ENCODE measurements at places on chromosomes 6 and 20. TPM values are rescaled to one million over a fixed set of nuclear protein-coding genes. Genes with fewer than 3 reads are reported as not detected.
A peak's percentile ranks its signal among the peaks of the same experiment; 100 is the strongest.

GRCh38 chr6:144879436-144879835 is 594.3 kb downstream of the UTRN start:
- H3K4me1 ChIP-seq = peaks cover 3% of the 10 kb centered on the region
- no peak overlapping the region for H3K27ac ChIP-seq
- H3K4me3 ChIP-seq = no peak overlapping the region

DNA sequence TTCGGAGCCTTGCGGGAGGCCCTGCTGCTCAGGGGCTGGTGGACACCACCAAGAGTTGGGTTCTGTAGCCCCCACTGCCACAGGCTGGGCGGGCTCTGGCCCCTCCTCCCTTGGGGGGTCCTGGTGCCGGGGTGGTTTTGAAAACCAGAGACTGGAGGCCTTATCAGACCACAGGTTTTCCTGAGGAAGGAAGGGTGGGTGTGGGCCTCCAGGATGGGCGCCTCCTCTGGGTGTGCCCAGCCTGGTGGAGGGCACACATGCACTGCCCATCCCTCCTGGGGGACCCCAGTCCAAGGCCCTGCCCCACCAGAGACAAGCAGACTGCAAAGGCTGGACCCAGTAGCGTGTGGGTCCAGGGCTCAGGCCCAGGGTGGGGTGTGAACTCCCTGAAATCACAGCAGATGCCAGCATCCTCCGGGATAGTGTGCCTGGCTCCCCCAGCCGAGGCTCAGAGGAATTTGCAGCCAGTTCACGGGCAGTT is 13.5 kb upstream of the ZBTB46 start:
- H3K4me3 ChIP-seq = no peak overlapping the region
- peak; percentile 75 for DNase-seq
- no peak overlapping the region for H3K27ac ChIP-seq
- H3K4me1 ChIP-seq = peaks cover 3% of the 10 kb centered on the region
- peaks cover 17% of the 10 kb centered on the region for H3K27me3 ChIP-seq
- no peaks in the 10 kb centered on the region for H3K36me3 ChIP-seq

DNA sequence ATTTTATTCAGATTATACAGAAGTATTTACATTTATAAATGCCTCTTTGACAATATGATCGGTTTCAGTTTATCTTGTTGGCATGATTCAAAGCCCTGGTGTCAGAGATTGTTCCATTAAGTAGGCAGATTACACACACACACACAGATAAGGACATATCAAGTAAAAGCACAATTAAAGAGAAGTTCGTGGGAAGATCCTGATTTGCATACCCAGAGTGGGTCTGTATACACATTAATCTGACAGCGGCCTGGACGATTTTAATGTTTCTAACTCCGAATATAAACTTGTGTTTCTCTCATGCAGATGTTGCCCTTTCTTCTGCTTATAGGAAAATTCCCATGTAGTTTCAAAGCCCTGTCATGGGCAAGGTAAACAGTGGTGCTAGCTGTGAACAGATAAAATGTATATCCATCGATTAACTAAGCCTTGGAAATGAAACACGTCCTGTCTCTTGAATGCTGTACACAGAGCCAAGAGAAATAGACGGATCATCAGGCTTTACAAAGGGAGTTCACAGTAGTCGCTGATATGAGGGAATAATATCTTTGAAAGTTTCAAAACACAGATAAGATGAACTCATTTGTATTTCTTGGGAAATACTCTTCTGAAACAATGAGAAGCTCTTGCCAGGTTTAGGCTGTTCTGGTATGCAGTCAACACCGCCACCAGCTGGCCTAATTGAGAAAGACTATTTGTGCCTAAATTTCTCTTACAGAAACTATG is 108.2 kb upstream of the GMDS start:
- peak; percentile 78 for DNase-seq
- H3K27ac ChIP-seq = peak overlapping the region; percentile 67
- H3K27me3 ChIP-seq = no peaks in the 10 kb centered on the region

GRCh38 chr6:107877968-107878367 is 53.9 kb upstream of the SCML4 start:
- H3K4me3 ChIP-seq = no peak overlapping the region
- no peaks in the 10 kb centered on the region for H3K27me3 ChIP-seq
- peaks cover 42% of the 10 kb centered on the region for H3K36me3 ChIP-seq
- DNase-seq = no peak

DNA sequence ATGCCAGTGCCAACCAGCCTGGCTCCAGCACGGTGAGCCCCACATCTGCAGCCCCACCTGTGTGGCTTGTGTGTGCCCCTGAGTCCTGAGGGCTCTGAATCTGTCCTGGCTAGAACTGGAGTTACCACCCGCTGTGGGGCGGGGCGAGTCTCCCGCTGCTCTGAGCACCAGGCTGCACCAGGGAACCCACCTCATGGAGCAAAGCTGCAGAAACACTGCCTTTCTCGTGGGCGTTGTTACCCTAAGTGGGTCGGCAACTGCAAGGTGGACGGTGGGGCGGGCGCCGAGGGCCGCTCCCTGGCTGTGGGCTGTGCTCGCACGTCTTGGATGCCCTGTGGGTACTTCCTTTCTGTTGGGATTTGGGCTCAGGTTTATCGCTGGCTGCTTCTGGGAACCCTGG is 12.7 kb upstream of the ZBTB46 start:
- H3K4me3 ChIP-seq = no peak overlapping the region
- DNase-seq = no peak
- H3K36me3 ChIP-seq = no peaks in the 10 kb centered on the region
- H3K27ac ChIP-seq = no peak overlapping the region
- H3K4me1 ChIP-seq = peaks cover 3% of the 10 kb centered on the region

GRCh38 chr20:24321973-24322372 is 147.5 kb upstream of the SYNDIG1 start:
- H3K4me3 ChIP-seq = no peak overlapping the region
- H3K4me1 ChIP-seq = no peaks in the 10 kb centered on the region
- DNase-seq = no peak
- no peaks in the 10 kb centered on the region for H3K36me3 ChIP-seq
- no peak overlapping the region for H3K27ac ChIP-seq

- H3K27ac ChIP-seq = no peak overlapping the region
- peaks cover 25% of the 10 kb centered on the region for H3K4me1 ChIP-seq
- H3K4me3 ChIP-seq = no peak overlapping the region
- no peak for DNase-seq
- H3K36me3 ChIP-seq = no peaks in the 10 kb centered on the region
- H3K27me3 ChIP-seq = no peaks in the 10 kb centered on the region
Observed at GRCh38 chr20:38119446-38119845, 45.6 kb downstream of the TGM2 start.

GRCh38 chr20:57928181-57928967 is 218.6 kb upstream of the PMEPA1 start:
- H3K4me1 ChIP-seq = peaks cover 8% of the 10 kb centered on the region
- peak; percentile 90 for DNase-seq
- no peaks in the 10 kb centered on the region for H3K27me3 ChIP-seq
- no peak overlapping the region for H3K27ac ChIP-seq
- H3K4me3 ChIP-seq = no peak overlapping the region

GRCh38 chr20:19840111-19840710 is 82.2 kb downstream of the RIN2 start:
- H3K36me3 ChIP-seq = no peaks in the 10 kb centered on the region
- DNase-seq = no peak
- no peak overlapping the region for H3K4me3 ChIP-seq
- no peaks in the 10 kb centered on the region for H3K27me3 ChIP-seq
- H3K4me1 ChIP-seq = no peaks in the 10 kb centered on the region

DNA sequence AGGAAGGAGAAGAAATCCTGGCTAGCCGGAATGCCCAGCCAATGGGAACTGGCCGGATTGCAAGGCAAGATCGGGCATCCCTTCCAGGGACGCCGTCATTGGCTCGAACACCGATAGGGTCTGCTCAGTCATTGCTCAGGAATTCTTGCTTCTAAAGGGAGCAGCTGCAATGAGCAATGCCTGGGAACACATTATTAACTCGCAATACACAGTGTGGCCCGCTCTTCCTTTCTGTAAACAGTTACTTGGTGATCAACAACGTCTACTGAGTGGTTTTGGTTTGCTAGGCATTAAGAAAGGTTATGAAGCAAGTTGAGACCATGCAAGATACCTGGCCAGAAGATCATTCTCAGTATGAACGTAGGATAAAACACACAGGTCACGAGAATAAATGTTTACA is 165.4 kb upstream of the CITED2 start:
- peaks cover 24% of the 10 kb centered on the region for H3K4me1 ChIP-seq
- DNase-seq = peak; percentile 85
- H3K4me3 ChIP-seq = peak overlapping the region; percentile 18
- no peaks in the 10 kb centered on the region for H3K27me3 ChIP-seq
- H3K27ac ChIP-seq = peak overlapping the region; percentile 89

GRCh38 chr6:38676236-38676973 is 26.5 kb downstream of the GLO1 start:
- H3K27me3 ChIP-seq = no peaks in the 10 kb centered on the region
- no peaks in the 10 kb centered on the region for H3K4me1 ChIP-seq
- H3K36me3 ChIP-seq = peaks cover 27% of the 10 kb centered on the region
- no peak overlapping the region for H3K4me3 ChIP-seq
- H3K27ac ChIP-seq = no peak overlapping the region

- no peak overlapping the region for H3K27ac ChIP-seq
- H3K27me3 ChIP-seq = no peaks in the 10 kb centered on the region
- DNase-seq = no peak
- H3K4me1 ChIP-seq = no peaks in the 10 kb centered on the region
- no peaks in the 10 kb centered on the region for H3K36me3 ChIP-seq
- H3K4me3 ChIP-seq = no peak overlapping the region
Observed at GRCh38 chr6:22392711-22393110, 95.9 kb upstream of the PRL start.

DNA sequence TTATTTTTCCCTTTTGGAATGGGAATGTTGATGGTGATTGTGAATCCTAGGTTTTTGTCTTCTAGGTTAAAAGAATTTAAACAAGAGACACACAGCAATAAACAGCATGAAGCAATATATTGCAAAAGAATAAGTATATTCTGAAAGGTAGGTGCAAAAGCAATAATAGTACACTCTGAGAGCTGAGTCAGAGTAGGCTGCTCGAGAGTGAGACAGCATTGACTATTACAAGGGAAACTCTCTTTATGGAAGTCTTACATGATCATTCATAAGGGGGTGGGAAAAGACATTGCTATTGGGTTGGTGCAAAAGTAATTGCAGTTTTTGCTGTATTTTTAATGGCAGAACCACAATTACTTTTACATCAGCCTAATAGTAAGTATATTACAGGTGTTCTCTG is 25.0 kb downstream of the FBXO5 start:
- H3K27ac ChIP-seq = no peak overlapping the region
- H3K36me3 ChIP-seq = no peaks in the 10 kb centered on the region
- H3K27me3 ChIP-seq = no peaks in the 10 kb centered on the region
- H3K4me3 ChIP-seq = no peak overlapping the region
- H3K4me1 ChIP-seq = peaks cover 8% of the 10 kb centered on the region

GRCh38 chr6:109308018-109308492 is 74.2 kb downstream of the CD164 start:
- H3K36me3 ChIP-seq = no peaks in the 10 kb centered on the region
- peak; percentile 94 for DNase-seq
- peak overlapping the region; percentile 22 for H3K27ac ChIP-seq

C6orf141 gene
- not detected for total RNA-seq

PKHD1 gene
- not detected for total RNA-seq

TREML1 gene
- not detected for total RNA-seq

GGT7 gene
- total RNA-seq = 12.7 TPM

SLC52A3 gene
- total RNA-seq = not detected

ANGPT4 gene
- under 0.01 TPM for total RNA-seq

GSTA1 gene
- not detected for total RNA-seq
